ENCODE measurements at places on chromosomes 6 and 20.

- DNase-seq = no peak
These were observed 61.6 kb downstream of the KCNB1 start for GRCh38 chr20:49420811-49421295.

DNA sequence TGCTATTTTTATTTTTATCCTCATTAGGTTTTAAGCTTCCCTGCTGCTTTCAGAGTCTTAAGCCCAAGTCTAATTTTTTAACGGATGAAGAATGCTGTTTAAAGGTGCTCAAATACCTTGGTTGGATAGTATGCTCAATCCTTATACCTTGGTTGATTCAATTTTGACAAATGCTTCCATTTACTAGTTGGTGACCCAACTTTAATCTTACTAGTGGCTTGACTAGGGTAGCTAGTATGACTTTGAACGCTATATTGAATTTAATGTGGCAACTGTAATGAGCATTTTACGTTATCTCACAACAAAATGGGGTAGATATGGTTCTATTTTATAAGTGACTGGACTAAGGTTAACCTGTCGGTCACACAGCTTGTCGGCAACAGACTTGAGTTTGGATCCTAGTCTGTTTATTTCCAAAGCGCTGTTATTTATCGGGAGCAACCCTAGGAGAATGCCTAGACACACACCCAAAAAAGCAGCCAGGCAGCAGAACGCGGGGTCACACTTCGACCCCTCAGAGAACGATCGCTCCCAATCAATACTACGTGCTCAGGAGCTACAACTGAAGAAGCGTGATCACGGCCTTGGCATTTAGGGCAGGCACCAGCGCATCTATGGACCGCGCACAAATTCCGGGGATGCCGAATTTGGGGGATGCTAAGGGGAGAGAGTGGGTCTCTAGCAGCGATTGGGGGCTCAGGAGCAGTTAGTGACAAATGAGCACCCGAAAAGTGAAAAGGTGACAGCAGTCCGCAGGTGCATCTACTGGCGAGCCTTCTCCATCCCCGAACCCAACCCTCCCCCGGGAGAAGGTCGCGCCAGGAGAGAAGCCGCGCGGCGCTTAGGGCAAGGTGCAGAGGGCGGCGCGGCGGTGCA lies 586 bp upstream of the ALDH5A1 start:
- no peak for DNase-seq

- DNase-seq = no peak
These were observed 40.9 kb downstream of the NCOA7 start for GRCh38 chr6:125831659-125832058.

GRCh38 chr6:95087394-95088097 lies 489.8 kb upstream of the MANEA start:
- peak; percentile 12 for DNase-seq

DNA sequence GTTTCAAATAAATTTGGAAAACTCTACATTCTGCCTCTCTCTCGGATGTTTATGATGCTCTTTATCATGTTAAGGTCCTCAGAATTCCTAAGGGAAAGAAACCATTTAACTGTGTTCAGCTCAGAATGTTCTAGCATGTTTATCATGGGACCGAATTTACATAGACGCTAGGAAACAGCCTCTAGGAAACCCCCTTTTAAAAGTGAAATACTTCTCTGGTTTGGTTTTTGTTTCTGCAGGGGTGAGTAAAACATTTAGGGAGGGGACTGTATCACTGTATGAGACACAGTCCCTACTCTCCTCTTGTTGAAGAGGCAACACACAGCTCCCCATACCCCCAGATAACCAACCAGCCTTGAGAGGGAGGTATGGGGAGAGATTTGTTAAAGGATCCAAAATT lies 267.6 kb upstream of the SUPT3H start:
- DNase-seq = no peak

GRCh38 chr6:23957017-23957416 lies 169.0 kb upstream of the NRSN1 start:
- no peak for DNase-seq

- peak; percentile 54 for DNase-seq
These were observed 2.4 kb upstream of the KCNK5 start for GRCh38 chr6:39231521-39232243.

GRCh38 chr6:90863043-90863442 lies 276.2 kb upstream of the MAP3K7 start:
- DNase-seq = no peak

DNA sequence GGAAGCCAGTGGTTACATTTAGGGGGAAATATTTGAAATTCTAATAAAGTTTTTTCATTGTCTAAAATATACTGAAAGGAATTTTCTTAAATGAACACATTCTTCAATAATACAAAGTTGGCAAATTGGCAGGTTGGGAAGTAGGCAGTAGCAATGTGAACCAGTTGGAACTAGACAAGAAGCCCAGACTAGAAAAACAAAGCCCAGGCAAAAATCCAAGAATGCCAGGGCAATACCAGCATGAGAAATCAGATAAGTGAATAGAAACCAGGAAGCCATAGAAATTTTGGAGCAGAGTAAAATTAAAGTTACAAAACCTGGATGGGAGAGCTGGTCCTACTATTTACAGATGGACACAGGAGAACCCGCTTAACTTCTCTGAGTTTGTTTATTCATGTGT lies 52.2 kb downstream of the TPBG start:
- no peak for DNase-seq

DNA sequence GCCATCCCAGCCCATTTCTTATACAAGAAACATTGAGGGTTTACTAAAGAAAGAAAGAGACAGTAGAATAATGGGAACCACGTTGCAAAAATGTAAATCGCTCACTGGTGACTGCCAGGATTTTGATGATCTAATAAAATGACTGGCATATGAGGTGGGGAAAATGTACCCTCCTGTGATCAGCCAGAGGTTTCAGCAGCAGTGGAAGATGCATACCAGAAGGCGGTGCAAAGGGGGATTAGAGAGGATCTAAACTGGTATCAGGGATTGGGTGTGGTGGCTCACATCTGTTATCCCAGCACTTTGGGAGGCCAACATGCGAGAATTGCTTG lies 60.8 kb upstream of the DDR1 start:
- DNase-seq = no peak

DNA sequence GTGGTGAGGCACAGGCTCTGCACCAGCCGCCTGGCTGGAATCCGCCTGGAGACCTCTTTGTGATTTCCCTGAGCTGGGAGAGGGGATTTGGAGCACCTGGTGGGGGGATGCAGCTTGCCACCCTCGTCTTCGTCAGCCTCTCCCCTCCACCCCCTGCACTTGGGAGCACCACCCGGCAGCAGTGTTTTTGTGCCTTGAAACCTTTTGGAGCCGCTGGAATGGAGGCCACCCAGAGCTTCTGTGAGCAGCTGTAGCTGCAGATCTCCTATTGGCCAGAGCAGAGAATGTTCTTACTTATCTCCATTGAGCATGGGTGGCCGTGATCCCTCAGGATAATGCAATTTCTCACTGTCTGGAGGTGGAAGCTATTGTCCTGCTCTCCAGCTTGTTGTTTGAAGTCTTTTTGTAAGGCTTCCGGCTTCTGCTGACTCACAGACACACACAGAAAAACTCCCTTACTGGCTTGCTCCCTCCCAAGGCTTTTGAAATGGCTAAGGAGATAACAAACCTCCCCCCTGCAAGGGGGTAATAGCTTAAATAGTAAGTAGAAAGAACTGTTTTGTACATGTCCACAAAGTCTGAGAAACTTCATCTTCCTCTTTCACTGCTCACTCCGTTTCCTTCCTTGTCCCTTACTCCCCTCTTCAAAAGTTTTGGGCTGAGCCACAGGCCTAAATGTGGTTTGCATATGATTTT lies 271.2 kb downstream of the PRL start:
- DNase-seq = peak; percentile 45

DNA sequence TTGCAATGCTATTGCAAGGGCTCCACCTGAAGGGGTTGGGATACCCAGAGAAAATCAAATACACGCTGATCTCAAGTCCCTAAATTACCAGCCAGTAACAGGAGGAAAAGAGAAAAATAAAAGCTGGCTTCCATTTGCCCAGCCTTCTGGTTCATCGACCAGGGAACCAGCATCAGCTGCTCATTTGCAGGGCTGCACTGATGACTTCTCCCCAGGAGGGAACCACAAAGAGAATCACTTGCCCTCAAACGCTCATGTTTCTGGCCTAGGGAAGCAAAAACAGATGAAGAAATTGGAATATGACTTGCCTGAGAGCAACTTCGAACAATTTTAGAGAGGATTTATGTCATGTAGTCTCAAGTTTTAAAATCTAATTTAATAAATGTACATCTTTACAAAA lies 119.7 kb downstream of the SH3BGRL2 start:
- no peak for DNase-seq

Data from right kidney (tissue), 9 donors.